Thoracic aorta (tissue), 2 donors: ENCODE measurements at places on chromosomes 2 and 18. TPM values are rescaled to one million over a fixed set of nuclear protein-coding genes. Genes with fewer than 3 reads are reported as not detected.

- H3K4me3 ChIP-seq = no peak overlapping the region
- no peak for DNase-seq
- no peak overlapping the region for H3K27ac ChIP-seq
- H3K27me3 ChIP-seq = no peaks in the 10 kb centered on the region
- H3K4me1 ChIP-seq = no peaks in the 10 kb centered on the region
Measured at GRCh38 chr2:78896536-78896935, 129.0 kb upstream of the REG3G start.

- no peak overlapping the region for H3K27ac ChIP-seq
- no peak overlapping the region for H3K4me3 ChIP-seq
- DNase-seq = no peak
Measured at GRCh38 chr2:99898336-99899048, 243.9 kb downstream of the AFF3 start.

DNA sequence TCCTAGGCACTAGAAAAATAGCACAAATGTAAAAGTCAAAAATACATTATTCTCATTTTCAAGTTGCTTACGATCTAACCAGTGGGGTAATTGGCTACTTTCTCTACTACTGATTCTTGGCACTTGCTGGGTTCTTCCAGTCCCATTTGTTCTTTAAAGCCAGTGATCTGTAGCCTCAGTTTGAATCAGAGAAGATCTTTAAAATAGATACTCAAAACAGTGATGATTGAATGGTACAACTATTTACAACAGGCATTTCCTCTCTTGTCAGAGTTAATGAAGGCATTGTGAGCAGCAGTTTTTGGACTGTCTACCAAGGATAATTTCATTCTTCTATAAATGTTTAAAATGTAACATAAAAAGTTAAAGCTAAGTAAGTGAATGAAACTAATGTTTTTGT lies 128.3 kb upstream of the FSIP2 start:
- no peak overlapping the region for H3K27ac ChIP-seq
- DNase-seq = no peak
- H3K4me3 ChIP-seq = no peak overlapping the region
- no peaks in the 10 kb centered on the region for H3K36me3 ChIP-seq
- no peaks in the 10 kb centered on the region for H3K4me1 ChIP-seq
- H3K27me3 ChIP-seq = no peaks in the 10 kb centered on the region

- no peak for DNase-seq
- no peak overlapping the region for H3K27ac ChIP-seq
- no peak overlapping the region for H3K4me3 ChIP-seq
Measured at GRCh38 chr2:134459706-134460406, 206.0 kb downstream of the MGAT5 start.

DNA sequence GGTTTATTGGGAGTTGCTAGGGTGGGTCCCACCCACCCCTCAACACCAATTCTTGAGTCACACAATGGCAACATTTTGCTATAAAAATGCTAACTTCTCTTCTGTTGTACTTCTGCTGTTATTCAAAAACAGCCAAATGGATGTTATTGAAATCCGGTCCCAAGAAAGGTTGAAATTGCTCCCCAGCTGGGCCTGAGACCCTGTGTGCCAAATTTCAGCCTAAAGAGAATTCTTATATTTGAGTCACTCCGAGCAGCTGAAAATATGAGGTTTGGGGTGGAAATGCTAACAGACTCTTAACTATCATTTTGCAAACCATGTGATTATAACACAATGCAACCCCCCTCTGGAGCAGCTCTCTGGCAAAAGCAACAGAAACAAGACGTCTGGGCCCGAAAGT lies 27.0 kb upstream of the ACVR1 start:
- peaks cover 2% of the 10 kb centered on the region for H3K4me1 ChIP-seq
- H3K36me3 ChIP-seq = no peaks in the 10 kb centered on the region
- H3K4me3 ChIP-seq = no peak overlapping the region
- H3K27me3 ChIP-seq = no peaks in the 10 kb centered on the region

DNA sequence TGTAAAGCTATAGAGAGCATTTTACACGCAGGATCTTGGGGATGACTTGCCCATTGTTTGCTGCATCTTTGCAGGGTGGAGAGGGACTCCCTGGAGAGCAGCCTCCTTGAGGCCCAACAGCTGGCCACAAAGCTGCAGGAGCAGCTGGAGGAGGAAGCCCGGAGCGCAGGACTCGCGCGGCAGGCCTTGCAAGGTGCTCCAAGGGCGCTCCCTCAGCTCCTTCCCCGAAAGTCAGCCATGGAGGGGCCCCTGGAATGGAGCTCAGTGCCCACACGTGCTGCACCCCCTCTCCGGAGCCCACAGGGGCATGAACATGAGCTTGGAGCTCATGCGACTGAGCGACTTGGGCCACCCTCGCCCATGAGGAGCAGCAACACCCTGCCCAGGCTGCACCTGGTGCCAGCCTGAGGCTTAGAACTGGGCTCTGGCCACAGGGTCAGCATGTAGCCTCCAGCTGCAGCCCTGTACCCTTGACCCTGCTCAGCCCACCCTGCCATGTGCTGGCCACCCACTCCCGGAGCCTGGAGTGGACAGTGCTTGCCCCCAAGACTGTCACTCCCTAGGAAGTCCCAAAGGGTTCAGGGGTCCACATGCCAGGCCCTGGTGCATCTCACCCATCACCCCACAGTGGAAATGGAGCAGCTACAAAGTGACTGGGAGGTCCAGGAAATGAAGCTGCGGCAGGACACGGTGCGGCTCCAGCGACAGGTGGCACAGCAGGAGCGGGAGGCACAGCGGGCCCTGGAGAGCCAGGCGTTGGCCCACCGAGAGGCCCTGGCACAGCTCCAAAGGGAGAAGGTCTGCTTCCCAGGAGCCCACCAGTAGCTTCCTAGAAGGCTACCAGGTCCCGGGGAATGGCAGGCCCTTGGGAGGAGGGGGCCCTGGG lies 43.0 kb downstream of the CROCC2 start:
- H3K4me3 ChIP-seq = no peak overlapping the region
- no peak for DNase-seq
- H3K36me3 ChIP-seq = no peaks in the 10 kb centered on the region
- no peaks in the 10 kb centered on the region for H3K4me1 ChIP-seq
- H3K27ac ChIP-seq = no peak overlapping the region

DNA sequence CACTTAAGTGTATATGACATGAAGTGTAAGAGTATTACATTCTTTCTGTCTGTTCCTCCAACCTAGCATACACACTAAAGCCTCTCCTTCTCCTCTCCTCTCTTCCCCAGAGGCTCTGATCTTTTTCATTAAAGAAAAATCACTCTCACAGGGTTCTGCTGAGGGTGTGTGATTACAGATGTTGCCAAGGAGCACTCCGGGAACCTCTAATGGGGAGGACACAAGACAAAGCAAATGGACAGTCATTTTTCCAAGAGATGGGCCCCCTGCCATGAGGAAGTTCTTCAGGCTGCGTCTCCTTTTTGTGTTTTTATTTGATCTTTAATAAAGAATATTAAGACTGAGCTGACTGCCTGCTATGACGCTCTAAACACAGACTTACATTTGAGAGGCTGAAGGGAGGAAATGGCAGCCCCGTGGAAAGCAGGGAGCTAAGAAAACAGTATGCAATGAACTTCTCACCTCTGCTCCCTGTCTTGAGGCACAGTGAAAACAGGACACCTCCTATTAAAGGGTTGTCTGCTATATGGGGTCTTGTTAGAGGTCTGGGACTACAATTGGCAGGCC lies 578.1 kb downstream of the PIK3C3 start:
- no peak for DNase-seq
- no peaks in the 10 kb centered on the region for H3K36me3 ChIP-seq
- no peaks in the 10 kb centered on the region for H3K4me1 ChIP-seq
- H3K4me3 ChIP-seq = no peak overlapping the region
- no peaks in the 10 kb centered on the region for H3K27me3 ChIP-seq

- no peak overlapping the region for H3K4me3 ChIP-seq
- no peak overlapping the region for H3K27ac ChIP-seq
- H3K36me3 ChIP-seq = no peaks in the 10 kb centered on the region
- H3K27me3 ChIP-seq = no peaks in the 10 kb centered on the region
- no peak for DNase-seq
Measured at GRCh38 chr18:76670564-76671288, 151.6 kb upstream of the ZNF236 start.

- H3K36me3 ChIP-seq = no peaks in the 10 kb centered on the region
- no peak overlapping the region for H3K27ac ChIP-seq
- no peak overlapping the region for H3K4me3 ChIP-seq
- no peaks in the 10 kb centered on the region for H3K27me3 ChIP-seq
- no peak for DNase-seq
Measured at GRCh38 chr2:177746358-177746757, 326.2 kb downstream of the PDE11A start.

DNA sequence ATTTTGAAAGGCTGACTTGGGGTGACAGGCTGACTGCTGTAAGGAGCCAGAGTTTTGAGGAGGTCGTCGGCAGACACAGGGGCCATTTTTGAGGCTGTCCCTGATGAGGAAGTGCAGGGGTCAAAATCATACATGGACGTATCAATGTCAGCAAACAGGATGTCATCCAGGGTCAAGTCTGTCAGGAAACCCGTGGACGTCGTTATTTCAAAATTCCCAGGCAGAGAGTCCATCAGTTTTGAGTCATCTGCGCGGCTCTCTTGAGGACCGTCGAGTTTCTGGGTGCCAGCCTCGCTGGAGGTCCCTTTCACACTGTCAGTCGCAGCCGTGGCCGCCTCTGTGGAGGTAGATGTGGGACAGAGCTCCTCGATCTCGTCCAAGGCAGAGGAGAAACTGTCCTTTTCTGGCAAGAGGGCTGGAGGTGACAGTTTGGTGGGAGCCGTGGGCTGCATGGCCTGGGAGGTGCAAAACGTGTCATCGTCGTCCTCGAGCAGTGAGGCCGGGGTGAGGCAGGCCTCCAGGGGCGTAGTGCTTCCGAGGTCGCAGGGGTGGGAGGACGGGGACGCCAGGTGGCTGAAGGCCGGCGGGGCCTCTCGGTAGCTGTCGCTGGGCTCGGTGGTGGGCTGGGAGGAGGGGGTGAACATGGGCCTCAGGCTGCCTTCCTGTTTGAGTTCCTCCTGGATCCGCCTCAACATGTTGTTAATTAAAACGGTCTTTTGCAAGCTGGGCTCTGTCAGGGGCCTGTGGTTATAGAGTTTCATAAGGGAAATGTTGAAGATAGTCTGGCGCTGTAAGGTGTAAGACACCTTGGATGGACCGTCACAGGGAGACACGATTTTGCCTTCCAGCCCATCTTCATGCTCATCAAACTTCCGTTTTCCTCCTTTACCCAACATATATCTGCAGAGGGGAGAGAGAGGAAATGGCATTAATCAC lies 17.5 kb downstream of the SERTAD2 start:
- no peak for DNase-seq
- no peaks in the 10 kb centered on the region for H3K36me3 ChIP-seq
- H3K4me1 ChIP-seq = peaks cover 8% of the 10 kb centered on the region
- H3K27me3 ChIP-seq = no peaks in the 10 kb centered on the region
- no peak overlapping the region for H3K27ac ChIP-seq
- no peak overlapping the region for H3K4me3 ChIP-seq

HMSD gene
- total RNA-seq = not detected

NT5C1B gene
- not detected for total RNA-seq

TDRD15 gene
- total RNA-seq = 0.14 TPM

RGPD4 gene
- total RNA-seq = not detected

CYTIP gene
- 21.2 TPM for total RNA-seq
